Activated CD4-positive, alpha-beta T cell treated with anti-CD3 and anti-CD28 coated beads, Interleukin-2, amount 50 U/mL, for 48 hours (primary cell): ENCODE measurements at places on chromosomes 12 and 14.

- no peak for DNase-seq
Measured at GRCh38 chr12:123485756-123486155, 27.8 kb downstream of the SNRNP35 start.

DNA sequence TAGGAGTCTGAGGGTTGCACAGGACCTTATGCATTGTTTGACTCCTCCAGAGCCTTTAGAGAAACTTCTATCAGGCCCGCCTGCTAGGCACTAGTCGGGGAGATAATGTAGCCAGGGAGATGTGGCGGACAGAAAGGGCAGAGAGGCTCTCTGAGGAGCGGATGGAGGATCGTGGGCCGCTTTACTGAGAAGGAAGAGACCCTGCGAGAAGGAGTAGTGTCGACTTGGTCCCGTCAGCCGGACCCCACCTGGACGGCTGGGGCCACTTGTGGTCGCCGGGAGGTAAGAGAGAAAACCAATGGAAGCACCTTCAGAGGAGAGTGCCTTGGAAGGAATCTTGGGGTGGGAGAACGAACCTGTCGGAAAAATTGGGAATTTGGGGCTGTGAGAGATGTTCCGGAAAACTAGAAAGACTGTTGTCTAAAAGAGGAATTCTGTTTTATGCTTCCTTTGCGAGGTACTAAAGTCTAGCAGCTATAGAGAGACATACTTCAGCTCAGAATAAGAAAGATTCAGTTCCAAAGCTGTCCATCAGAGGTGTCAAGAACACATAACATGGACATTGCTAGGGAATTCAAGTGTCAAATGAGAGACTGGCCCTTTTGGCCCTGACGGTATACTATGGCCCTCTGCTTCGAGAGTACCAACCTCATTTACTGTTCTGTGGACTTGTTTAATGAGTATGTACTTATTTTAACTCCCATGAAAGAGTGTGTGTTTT lies 660 bp upstream of the MCRS1 start:
- DNase-seq, result no peak

GRCh38 chr12:90455756-90456155 lies 499.2 kb downstream of the CCER1 start:
- DNase-seq, result no peak

DNA sequence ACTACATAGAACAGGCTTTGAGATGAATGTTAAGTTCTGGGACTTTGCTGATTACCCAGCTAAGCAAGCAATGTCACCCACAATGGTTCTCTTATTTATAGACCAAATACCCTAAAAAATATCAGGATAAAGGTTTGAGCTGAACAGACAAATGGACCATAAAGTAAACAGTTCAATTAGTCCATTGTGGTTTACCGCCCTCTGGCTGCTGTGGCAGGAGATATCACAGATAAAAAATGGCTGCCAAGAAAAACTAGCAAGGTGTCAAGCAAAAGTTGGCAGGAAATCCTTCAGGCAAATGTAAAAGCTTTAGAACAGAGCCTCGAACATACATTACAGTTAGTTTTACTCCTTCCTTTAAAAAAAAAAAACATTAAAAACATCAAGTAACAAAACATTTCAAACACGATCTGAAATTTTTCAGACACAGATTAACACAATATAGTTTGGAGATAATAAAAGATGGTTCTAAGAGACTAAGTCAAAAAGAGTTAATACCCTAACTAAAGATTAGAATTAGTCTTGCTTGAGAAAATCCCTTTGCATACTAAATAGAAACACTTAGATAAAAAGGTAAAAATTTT lies 41.3 kb downstream of the MED13L start:
- DNase-seq, result peak; percentile 37

- no peak for DNase-seq
Measured at GRCh38 chr12:90979951-90980350, 24.8 kb downstream of the EPYC start.

DNA sequence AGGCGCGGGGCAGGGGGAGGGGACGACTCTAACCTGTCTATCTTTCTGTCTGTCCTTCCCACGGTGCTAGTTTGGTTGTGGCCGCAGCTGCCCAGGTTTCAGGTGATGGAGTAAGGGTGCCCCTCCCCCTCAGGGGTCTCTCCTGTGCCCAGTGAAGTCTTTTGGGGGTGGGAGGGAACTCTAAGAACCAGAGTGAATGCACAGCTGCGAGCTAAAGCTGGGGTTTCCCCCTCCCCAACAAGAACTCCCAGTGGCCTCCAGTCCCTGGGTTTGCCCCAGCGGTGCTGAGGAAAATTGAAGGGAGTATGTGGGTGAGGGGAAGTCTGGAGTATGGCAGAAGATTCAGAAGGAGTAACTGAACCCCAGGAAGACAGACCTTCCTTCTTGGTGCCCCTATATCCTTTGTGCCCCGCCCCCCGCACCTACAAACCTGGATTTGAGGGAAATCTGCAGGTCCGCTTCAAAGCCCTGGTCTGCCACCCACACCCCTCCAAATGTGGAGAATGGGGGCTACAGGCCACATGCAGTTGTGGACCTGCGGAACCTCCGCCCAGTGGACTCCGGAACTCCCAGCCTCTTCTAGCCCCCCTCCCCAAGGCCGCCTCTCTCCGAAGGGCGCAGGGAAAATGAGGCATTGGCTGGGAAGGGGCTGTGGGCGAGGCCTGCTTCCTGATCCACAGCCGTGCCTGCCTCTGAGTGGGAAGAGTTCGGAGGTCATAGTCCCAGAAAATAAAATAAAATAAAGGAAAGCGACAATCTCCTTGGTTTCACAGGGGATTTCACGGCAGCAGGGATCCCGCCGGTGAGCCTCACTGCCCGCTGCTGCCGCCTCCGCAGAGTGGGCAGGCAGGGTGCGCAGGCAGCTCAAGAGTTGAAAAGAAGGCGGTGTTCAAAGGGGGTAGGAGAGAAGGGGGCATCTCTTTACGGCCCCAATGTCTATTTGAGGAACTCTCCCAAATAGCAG lies 3.4 kb upstream of the HOXC9 start:
- no peak for DNase-seq

- no peak for DNase-seq
Measured at GRCh38 chr12:92300777-92301176, 155.1 kb upstream of the BTG1 start.

- peak; percentile 30 for DNase-seq
Measured at GRCh38 chr12:51028126-51028812, 2.1 kb upstream of the SLC11A2 start.

DNA sequence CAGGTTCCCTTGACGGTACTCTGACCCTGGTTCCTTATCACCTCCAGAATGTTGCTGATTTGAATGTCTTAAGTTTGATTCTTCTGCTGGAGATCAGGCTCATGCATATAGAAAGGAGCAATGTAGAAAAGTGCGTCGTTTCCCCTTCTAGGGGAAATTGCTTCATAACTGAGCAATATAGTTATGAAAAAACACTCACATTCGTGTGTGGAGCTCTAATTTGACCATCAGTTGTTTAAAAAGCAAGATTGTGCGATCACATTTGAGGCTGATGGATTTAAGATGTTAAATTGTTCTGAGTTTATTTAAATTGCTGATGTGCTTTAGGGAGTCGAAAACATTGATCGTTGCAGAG lies 19.2 kb downstream of the PELI2 start:
- no peak for DNase-seq

DNA sequence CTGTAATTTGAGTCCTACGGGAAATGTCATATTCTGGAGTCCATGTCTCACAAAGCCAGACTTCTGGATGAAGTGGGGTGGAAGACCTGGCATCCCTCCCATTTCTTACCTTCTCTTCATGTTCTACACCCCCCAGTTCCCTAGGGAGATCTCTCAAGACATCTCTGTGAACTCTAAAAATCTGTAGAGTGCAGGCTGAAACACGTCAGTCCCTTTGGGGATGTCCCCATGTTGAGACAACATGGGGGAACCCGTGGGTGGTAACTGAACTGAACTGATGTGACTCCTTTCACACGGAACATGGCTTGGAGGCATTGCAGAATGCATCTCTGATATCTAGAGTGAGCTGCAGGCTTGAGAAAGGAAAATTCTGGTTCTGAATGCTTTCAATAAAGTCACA lies 15.2 kb downstream of the SERPINA12 start:
- no peak for DNase-seq

- no peak for DNase-seq
Measured at GRCh38 chr14:100537446-100538350, 49.5 kb downstream of the BEGAIN start.

DNA sequence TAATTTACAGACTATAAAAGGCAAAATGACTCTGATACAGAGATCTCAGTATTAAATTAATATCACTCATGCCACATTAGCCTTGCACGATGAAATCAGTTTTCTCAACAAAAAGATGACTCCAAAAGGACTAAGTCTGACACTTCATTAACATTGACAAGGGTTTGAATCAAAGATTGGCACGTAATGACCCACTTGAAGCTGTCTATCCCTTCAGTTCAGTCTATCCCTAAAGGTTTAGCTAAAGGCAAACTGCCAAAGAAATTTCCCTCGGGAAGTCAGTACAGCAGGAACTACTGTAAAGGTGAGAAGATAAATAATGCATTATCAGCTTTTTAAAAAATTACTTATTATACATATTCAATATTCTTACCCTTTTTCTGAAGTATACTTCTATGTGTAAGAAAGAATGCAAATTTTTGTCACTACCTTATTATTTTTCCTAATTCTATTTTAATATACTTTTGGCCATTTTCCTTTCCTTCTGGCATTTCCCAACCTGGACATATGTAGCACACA lies 127.1 kb downstream of the NELL2 start:
- no peak for DNase-seq

DNA sequence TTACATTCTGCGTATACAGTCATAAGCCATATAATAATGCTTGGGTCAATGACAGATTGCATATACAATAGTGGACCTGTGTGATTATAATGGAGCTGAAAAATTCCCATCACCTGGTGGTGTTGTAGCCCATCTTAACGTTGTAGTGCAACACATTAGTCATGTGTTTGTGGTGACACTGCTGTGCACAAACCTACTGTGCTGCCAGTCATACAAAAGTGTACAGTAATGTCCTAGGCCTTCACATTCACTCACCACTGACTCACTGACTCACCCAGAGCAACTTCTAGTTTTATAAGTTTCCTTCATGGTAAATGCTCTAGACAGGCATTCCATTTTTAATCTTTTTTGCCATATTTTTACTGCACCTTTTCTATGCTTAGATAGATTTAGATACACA lies 194.8 kb upstream of the SEL1L start:
- no peak for DNase-seq

DNA sequence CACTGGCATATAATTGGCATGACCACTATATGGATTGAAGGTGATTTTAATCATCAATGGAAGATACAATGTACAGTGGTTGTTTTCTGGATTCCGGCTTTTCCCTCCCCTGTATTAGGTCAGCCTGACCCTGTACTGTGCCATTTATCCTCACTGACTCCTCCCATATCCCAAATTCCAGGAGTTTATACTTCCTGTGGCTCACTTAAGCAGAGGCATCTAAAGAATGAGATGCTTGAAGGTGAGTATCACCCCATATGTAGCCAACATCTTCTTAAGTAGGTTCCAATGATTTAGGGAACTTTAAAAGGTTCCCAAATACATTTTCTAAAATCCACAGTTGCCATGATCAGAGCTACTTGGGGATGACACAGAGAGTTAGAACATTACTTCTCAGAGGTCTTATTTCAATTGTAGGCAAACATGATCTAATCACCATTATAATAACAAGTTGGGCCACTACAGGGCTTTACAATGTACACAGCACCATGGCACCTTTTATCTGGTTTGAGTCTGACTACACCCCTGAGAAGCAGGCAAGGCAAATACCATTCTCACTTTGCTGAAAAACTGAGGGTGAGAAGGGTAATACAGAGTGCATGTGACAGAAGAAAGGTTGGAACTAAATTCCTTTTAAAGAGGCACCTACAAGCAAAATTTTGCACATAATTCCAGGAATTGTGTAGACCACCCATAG lies 212.3 kb upstream of the GARIN6 start:
- DNase-seq, result no peak

DNA sequence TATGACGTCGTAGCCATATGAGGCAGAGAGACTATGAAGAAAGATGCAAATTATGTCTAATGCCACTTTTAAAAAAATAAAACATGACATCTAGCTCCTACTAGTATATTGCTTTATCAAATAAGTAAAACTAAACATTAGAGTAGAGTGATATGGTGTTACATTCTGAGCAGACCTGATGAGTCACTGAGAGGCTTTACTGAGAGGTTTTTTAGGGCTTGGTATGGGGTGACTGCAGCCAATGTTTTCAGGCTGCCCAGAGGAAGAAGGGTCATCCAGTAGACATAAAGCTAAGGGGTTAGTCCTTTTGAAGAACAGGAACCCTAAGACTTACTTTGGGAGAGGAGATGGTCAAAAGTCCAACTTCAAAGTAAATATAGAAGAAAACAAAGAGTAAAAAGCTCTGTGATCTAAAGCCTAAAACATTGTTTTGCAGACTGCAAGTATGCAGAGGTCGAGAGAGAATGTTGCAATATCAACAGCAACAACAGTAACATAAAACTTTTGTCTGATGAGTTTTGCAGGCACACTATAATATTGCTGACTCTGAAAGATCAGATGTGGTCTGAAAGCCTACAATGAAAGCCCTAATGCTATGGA lies 774.7 kb downstream of the TMTC2 start:
- no peak for DNase-seq

- DNase-seq, result no peak
Measured at GRCh38 chr12:56169229-56169759, 11.1 kb downstream of the MYL6 start.

- no peak for DNase-seq
Measured at GRCh38 chr12:76035045-76035444, 3.5 kb upstream of the PHLDA1 start.

GRCh38 chr12:103269946-103270345 lies 225.8 kb downstream of the C12orf42 start:
- DNase-seq, result no peak

- no peak for DNase-seq
Measured at GRCh38 chr12:67364228-67364627, 95.1 kb downstream of the CAND1 start.

DNA sequence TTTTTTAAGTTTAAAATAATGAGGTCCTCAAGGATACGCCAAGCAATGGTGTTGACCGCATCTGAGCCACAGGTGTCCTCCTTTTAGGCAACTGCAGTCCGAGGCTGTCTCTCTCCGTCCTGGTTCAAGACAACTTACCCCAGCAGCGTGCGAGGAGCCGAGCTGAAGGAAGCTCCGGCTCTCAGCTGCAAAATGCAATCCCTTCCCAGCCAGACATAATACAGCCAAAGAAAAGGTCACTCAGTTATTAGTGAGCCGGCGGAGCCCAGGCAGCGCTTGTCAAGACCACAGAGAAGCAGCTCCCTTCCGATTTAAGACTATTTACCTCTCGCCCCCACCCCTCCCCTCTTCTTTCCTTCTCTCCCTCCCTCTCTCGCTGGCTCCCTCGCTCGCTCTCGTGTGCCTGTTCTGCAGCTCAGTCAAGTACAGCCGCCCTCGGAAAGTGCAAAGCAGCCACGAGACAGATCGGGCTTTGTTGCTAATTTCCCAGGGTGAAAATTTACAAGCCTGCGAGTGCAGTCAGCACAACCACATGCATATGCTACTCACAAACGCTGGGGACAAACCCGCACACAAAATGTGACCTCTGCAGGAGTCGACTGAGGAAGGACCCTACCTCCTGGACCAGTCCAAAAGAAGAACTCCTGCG lies 363 bp upstream of the LMO3 start:
- no peak for DNase-seq
